ENCODE measurements at places on chromosomes 3 and 15. TPM values are rescaled to one million over a fixed set of nuclear protein-coding genes. Genes with fewer than 3 reads are reported as not detected.

DNA sequence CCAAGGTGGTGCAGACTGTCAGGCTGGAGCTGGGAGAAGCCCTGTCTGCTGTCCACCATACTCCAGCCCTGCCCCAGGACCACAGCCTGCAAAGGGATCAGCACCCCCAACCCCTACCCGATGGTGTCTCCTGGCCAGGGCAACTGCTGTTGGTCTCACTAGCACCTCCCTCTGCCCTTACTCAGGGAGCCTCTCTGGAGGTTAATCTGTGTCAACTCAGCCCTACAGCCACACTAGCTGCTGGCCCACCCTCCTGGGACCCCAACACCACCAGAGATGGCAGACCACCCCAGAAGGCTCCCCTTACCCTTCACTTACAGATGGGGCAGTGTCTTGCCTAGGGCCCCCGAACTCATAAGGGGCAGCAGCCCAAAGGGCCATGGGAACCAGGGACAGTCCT is 65.2 kb downstream of the TLE3 start:
- DNase-seq, result no peak

DNA sequence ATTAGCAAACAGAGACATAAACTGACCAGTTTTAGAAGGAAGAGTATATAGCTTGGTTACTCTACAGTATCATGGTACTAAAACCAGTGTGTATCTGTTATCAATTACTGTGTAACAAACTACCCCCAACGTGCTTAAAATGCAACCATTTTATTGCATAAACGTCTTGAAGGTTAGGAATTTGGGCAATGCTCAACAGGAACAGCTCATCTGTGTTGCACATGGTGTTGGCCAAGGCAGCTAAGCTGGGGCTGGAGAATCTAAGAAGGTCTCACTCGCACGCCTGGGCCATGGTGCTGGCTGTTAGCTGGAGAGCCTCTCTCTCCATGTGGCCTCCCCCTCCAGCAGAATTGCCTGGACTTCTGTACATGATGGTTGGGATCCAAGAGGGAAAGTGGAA is 81.2 kb upstream of the THBS1 start:
- no peak for DNase-seq

GRCh38 chr15:63699101-63699785 is 102.1 kb downstream of the FBXL22 start:
- no peak for DNase-seq

Gene STRIT1
- 1.5 TPM for polyA plus RNA-seq

Gene DVL3
- polyA plus RNA-seq, result 83.6 TPM
